Dermis microvascular lymphatic vessel endothelial cell (primary cell): ENCODE measurements at places on chromosomes 3 and 15.
A peak's percentile ranks its signal among the peaks of the same experiment; 100 is the strongest.

GRCh38 chr3:195030791-195031321, 240.1 kb downstream of the XXYLT1 start:
- peak; percentile 83 for DNase-seq

DNA sequence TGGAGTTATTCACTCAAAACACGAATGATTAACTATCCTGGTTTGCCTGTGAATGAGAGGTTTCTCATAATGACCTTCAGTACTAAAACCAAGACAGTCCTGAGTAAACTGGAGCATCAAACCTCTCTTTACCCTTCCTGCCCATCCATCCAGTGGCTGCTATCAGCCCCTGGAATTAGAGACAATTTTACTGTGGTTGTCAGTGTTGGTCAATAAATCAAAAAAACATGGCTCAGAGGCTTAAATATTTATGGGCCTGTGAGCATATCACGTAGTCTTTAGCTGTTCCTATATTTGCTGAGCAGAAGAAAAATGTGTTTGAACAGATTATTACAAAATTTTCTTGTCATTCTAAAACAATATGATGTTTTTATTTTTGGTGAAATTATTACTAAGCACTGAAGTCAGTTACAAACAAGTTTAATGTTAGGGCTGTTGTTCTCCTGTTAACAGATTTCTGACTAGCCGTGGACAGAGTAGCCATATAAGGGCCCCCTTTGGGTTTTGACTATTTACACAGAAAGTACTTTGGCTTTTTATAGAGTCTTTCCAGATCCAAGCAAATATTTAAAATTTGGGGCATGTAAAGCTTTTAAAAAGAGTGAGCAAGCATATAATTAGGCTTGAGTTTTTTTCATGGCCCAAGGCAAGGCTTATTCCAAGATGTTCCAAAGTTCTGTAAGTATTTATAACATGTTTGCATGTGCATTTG, 580.9 kb downstream of the DIPK2A start:
- no peak for DNase-seq

DNA sequence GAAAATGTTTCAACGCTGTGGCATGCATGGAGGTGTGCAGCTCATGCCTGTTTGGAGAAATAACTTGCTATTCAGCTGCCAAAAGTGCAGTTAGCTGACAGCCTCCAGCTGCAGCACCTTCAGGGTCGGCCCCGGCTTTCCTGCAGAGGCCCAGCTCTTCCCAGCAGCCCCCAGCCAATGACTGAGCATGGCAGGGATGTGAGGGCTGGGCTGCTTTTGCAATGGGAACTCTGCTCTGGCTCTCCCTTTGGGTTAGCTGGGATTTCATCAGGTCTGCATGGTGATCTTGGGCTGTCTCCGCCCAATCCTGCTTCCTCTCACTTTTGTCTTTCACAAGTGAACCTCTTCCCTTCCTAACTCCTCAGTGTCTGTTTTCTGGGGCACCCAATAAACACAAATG, 396.6 kb downstream of the EPHB1 start:
- DNase-seq = no peak

- DNase-seq = no peak
These were observed 3.0 kb upstream of the SHC4 start for GRCh38 chr15:48966595-48967301.

- DNase-seq = no peak
These were observed 866.1 kb downstream of the NSUN3 start for GRCh38 chr3:94928921-94929320.

GRCh38 chr3:119322021-119322834, 28.0 kb downstream of the ARHGAP31 start:
- DNase-seq = no peak

DNA sequence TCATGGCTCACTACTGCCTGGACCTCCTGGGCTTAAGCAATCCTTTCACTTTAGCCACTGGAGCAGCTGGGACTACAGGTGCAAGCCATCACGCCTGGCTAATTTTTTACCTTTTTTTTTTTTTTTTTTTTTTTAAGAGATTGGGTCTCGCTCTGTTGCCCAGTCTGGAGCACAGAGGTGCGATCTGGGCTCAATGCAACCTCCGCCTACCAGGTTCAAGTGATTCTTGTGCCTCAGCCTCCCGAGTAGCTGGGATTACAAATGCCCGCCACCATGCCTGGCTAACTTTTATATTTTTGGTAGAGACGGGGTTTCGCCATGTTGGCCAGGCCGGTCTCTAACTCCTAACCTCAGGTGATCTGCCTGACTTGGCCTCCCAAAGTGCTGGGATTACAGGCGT, 50.7 kb upstream of the MELTF start:
- no peak for DNase-seq

DNA sequence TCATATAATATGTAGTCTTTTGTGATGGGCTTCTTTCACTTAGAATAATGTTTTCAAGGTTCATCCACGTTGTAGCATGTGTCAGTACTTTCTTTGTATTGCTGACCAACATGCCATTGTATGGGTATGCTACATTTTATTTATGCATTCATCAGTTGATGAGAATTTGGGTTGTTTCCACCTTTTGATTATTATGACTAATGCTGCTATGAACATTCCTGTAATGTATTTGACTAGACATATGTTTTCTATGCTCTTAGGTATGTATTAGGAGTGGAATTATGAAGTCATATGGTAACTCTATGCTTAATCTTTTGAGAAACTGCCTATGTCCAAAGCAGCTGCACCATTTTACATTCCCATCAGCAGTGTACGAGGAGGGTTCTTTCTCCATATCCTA, 3.2 kb upstream of the PODXL2 start:
- DNase-seq = no peak

DNA sequence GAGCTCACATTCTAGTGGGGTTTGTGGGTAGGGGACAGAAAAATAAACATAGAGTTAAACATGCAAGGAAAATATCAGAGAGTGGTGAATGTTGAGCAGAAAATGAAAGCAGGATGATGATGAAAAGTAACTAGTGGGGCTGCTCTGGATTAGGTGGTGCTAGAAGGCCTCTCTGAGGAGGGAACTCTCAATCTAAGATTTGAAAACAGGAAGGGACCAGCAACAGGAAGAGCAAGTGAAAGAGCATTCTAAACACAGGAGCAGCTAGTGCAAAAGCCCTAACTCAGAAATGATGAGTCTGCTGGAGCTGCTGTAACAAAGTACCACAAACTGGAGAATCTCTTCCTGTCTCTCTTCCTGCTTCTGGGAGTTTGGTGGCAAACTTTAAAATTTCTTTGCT, 468.6 kb upstream of the AGTR1 start:
- DNase-seq = no peak

DNA sequence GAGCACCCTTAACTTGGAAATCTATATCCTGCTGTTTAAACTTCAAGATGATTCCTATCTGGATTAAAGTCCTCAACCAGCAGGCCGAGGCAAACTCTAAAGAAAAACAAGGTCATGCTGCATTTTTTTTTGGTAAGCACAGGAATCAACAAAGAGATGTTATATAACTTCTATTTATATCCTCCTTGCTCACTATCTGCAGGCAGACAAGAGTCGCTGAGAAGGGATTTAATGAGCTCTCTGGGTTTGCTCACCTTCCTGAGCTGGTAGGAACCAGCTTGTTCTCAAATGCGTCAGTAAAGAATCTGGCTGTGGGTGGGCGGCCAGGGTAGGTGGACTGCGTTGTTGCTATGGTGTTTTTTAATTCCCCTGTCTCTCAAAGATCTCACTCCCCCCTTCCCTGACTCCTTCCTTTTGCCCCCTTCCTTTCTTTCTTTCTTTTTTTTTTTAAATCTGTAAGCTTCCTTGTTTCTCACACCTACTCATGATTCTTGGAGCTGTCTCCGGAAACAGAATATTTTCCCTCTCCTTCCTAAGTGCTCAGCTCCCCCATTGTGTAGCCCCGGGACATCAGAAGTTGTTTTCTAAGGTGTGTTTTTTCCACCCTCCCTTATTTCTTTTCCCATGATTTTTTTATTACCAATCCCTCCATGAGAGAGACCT, 228.8 kb upstream of the BHLHE40 start:
- peak; percentile 88 for DNase-seq

DNA sequence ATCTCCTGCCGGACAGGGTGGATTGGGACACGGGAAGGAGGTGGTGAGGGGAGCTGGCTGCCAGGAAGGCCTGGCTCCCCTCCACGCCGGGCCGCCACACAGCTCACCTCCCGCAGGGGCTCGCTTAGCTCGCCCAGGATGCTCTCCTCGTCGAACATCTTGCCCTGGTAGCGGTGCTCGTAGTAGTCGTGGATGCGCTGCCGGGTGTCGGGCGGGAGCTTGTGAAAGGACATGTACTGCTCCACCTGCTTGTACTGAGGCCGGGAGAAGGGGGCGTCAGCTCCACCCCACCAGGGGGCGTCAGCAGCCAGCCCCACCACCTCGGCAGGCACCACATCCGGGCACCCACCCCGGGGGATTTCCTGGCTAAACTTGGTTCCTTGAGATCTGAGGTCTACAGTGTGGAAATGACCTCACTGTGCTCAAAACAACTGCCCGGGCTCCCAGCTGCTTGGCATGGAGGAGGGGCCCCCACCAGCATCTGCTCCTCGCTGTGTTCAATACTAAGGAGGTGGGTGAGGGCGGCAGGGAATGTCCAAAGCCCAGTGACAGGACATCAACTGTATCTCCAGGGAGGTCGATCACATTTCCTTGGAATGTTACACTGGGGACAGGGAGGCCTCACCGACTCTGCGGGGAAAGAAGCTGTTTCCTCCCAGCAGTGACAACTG, 43.4 kb downstream of the HCN4 start:
- DNase-seq = no peak

DNA sequence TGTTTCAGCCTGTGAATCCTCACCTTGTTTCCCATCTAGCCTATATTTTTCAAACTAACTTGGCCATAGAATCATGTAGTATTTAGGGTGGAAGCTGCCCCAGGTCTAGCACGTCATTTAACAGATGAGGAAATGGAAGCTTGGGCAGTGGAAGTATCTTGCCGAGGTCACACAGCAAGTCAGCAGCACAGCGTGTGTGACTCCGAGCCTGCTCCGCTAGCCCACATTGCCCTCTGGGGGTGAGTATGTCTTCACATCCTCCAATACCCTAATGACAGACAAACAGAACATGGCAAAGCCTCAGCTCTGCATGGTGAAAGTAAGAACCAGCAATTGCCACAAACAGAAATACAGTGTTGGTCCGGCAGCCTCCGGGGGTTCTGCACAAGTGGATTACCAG, 2.2 kb upstream of the CCR5 start:
- no peak for DNase-seq

DNA sequence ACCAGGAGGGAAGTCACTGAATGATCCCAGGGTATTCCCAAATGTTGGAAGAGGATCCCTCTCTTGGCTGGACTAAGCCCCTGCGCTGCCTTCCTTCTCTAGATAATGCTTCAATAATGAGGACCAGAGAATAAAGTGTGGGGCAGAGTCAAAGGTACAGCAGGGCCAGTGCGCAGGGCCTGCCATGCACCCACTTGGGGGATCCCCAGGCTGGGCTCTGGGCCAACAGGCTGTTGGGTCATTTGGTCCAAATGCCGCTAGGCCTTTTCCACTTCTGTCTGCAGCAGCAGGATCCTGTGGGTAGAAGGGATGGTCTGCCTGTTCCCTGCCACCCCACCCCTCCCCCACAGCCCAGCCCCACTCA, 5.7 kb upstream of the CLK3 start:
- no peak for DNase-seq

- DNase-seq = no peak
These were observed 122.6 kb downstream of the LRIG1 start for GRCh38 chr3:66378256-66378655.

GRCh38 chr3:183924543-183924942, 39.9 kb upstream of the PARL start:
- DNase-seq = no peak

DNA sequence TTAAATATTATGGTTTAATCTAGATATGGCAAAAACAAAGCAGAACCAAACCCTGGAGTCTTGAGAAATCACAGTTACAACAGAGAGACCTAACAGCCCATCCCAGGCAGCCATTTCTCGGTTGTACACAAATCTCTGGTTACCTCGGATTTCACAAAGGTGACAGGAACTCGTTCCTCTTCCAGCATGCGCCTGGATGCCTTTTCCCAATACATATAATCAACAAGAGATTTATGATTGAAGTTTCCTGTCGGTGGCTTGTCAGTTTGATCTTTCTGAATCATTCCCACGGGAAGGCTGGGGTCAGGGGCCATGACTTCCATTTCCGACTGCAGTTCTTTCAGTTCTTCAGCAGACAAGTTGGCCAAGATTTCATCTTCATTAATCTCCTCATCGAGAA, 445 bp downstream of the LMOD3 start:
- no peak for DNase-seq

GRCh38 chr3:41987627-41988026, 25.7 kb upstream of the ULK4 start:
- no peak for DNase-seq

DNA sequence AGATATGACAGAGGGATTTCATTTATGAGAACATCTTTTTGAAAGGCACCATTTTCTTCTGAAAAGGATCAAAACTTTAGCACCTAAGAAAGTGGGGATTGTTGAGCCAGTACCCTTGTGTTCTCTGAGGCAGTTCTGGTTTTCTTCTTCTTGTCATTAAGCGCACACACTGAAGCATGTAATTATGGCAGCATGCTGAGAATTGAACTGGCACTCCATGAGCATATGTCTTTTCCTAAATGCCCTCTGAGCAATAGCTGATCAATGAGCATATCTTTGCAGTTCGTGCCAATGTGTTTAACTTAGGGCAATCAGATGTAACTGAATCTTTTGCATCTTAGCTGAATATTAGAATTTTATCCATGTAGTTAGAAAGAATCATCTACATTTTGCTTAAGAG, 53.9 kb upstream of the VGLL3 start:
- DNase-seq = no peak

- no peak for DNase-seq
These were observed 7.3 kb upstream of the ZNF592 start for GRCh38 chr15:84741121-84741520.

DNA sequence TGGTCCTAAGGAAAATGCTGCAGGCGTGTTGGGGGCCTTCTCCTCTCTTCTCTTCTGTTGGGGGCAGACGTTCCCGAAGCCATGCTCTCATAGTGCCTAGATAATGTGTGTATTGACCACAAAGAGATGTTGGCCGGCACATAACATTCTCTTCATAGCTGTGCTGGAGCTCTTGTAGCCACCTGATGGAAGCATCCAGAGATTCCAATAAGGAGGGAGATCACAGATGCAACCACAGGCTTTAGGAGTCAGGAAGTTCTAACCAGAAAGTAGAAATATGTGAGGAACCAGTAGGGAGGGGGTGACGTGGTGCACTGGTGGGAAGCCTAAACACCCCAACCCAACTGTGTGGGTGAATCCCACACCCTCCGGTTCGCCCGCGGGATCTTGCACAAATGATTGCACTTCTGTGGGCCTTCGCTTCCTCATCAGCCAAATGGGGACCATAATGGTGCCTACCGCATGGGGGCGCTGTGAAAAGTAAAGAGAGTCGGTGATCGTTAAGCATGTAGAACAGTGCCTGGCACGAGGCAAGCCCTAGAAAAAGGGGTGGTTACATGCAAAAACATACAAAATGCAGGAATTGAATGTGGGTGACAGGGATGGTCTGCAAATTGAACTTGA, 87.8 kb downstream of the TOP2B start:
- no peak for DNase-seq

DNA sequence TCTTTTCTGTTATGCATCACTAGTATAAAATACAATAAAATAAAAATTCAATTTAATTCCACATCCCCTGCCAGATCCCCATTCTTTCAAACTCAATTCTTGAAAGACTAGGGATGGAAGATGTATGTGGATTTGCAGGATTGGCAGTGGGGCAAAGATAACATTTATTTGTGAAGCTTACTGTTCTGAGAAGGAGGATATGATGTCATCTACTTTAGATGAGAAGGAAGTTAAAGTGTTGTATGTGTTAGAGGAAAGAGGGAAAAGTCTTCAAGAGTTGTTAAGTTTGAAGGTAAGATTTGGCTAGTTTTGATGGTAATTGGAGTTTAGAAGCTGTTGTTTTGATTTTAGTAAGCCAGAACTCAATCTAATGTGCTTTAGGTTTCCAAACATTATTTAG, 845.1 kb upstream of the NR2F2 start:
- no peak for DNase-seq
